ENCODE measurements at places on chromosomes 5 and 9.

DNA sequence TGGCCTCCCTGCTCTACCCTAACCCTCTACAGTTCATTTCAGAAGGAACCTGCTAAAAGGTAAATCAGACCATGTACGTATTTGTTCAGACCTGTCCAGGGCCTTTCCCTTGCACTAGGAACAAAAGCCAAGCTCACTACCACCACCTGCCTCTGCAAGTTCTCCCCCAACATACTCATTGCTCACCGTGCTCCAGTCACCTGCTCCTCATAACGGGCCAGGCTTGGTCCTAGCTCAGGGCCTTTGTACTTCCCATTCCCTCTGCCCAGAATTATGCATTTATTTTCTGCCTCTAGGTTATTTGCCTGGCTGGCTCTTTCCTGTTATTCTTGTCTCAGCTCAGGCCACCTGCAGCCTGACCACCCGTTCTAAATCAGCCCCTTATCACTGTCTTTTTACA lies 4.8 kb upstream of the FGF1 start:
- no peak for DNase-seq

GRCh38 chr9:94166236-94166975 lies 82.1 kb downstream of the PTPDC1 start:
- peak; percentile 86 for DNase-seq

DNA sequence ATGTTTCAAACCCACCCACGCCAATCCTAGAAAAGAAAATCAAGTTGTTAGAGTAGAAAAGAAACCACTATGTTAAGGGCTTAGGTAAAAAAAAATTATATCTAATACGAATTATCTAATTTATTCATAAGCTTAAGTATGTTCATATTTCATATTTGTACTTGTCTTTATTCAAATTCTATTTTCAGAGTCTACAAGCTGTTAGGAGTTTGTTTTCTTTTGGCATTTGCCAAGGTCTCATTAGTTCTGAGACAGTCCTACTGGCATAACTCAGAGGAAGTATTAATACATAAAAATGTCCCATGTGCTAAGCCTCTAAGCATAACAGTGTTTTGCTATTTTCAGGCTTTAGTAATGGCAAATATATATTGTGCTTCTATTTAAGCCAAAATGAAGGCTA lies 57.6 kb downstream of the STARD4 start:
- DNase-seq, result no peak

- no peak for DNase-seq
These were observed 664.8 kb upstream of the ZNF608 start for GRCh38 chr5:125411071-125411743.

DNA sequence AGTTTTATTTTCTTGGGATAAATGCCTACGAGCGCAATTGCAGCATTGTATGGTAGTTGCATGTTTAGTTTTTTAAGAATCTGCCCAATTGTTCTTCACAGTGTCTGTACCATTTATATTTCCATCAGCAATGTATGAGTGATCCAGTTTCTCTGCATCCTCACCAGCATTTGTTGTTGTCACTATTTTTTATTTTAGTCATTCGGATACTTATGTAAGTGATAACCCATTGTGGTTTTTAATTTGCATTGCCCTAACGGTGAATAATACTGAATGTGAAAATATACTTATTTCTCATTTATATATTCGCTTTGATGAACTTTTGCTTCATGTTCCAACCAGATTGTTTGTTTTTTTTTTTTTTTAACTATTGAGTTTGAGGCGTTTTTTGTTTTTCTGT lies 33.7 kb upstream of the PWWP2A start:
- DNase-seq, result no peak

All from stimulated activated CD4-positive, alpha-beta T cell treated with anti-CD3 and anti-CD28 coated beads, TNF-alpha, amount 100 ng/mL, for 1 hour (primary cell).